ENCODE measurements at places on chromosomes 1 and 21. TPM values are rescaled to one million over a fixed set of nuclear protein-coding genes. Genes with fewer than 3 reads are reported as not detected.

The MXRA8 gene
- not detected for total RNA-seq

The BTBD8 gene
- total RNA-seq, result 2.4 TPM

The CASZ1 gene
- 9.9 TPM for total RNA-seq

The NUF2 gene
- 47.4 TPM for total RNA-seq

The FMOD gene
- 4.0 TPM for total RNA-seq

The RABGGTB gene
- total RNA-seq, result 230 TPM

The EFNA1 gene
- total RNA-seq, result 0.18 TPM

The MPZ gene
- total RNA-seq, result 4.0 TPM

The S100A10 gene
- total RNA-seq, result 145 TPM

The TTC22 gene
- total RNA-seq, result 0.76 TPM

The S100A7 gene
- not detected for total RNA-seq

The TEDDM1 gene
- total RNA-seq, result not detected

Data from activated T-helper 2 cell treated with anti-CD3 and anti-CD28 coated beads, Interferon-gamma antibody, Interleukin-2, Interleukin-4, amounts not matched to agents 10 μg/mL and 5 μg/mL and 100 μg/mL, durations not matched to agents 14 hours and 24 hours and 36 hours (primary cell).